Activated T-cell treated with anti-CD3 and anti-CD28 coated beads, Interleukin-2, amount 50 U/mL, for 48 hours (primary cell): ENCODE measurements at places on chromosomes 2 and 18.

- DNase-seq: no peak
Observed at GRCh38 chr2:79511320-79511951, 1.4 kb upstream of the CTNNA2 start.

- no peak for DNase-seq
Observed at GRCh38 chr18:52937840-52938239, 597.8 kb downstream of the DCC start.

- DNase-seq: peak; percentile 23
Observed at GRCh38 chr18:76209597-76209996, 285.4 kb downstream of the ZNF516 start.

DNA sequence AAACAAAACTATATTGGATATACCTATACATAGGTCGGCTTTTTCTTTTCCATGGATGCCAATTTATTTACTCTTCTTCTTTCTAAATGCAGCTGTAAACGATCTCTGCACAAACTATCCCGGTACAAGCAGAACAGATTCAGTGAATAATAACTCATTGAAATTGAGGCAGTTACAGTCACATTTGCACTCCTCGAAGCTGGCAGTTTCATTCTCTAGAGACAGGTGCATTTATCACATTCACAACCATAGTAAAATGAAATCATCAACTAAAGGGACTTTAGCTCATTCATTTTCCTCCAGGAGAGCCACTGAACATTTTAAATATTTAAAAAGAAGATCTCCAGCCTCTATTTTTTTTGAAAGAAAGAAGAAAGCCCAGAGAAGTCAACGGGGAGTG, 551.7 kb downstream of the LRP1B start:
- no peak for DNase-seq

DNA sequence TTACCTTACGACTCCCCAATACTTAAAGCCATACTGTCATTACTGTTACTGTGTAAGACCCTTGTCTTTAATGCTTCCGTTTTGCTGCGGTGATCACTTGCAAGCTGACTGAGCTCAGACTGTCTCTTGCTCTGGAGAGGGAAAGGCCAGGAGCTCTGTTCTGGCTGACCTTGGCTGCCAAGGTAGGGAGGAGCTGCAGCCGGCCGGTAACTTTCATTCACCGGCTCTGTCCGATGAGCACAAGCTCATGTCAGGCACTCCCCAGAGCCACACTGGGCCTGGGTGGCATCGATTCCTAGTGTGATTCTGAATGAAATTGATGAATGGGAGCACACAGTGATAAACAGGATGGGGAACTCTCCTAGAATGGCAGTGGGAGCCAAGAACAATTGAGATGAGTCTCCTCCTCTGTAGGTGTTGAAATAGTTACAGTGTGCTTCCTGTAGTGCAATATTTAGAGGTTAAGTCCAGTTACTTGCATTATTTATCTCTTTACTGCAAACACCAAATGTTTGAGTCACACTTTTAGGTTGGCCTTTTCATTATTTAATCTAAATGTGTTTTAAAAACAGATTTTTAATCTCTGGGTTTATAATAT, 100.9 kb downstream of the ATP9B start:
- DNase-seq: no peak

- DNase-seq: no peak
Observed at GRCh38 chr2:170587922-170588321, 127.2 kb upstream of the SP5 start.

DNA sequence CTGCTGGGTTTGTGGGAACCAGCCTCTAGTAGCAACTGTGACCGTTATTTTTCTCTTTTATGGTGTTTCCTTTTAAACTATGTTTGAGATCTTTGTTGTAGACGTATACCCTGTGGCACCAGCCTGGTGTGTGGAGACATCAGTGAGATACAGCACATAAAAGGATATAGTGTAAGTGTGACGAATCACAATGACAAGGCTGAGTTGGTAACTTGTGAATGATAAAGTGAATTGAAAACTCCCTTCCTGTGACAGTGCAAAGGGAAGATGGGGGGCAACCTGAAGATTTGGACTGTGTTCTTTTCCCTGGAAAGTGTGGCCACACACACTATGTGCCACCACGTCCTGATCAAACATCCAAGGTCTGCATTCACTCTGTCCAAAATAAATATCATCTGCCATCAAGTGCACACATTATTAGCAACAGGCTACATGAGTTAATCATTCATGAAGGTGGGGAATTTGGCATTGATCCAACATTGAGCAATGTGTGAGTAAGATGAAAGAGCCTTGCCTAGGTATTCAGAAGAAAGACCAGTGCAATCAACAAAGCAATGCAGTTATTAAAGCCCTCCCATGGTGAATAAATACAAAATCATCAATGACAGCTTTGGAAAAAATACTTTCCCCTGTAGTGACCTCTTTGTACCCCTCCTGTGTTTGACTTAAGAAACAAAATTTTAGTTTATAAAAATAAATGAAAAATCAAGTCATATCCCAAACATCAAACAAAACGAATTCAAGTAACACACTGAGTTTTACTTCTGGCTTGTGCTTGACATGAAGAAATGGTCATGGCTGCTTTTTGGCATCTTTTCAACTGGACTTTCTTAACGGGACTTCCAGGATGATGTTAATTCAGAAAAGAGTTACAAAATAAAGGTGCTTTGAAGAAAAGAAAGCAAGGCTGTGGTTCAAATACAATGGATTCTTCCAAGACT, 1280.5 kb upstream of the ZEB2 start:
- DNase-seq: no peak

DNA sequence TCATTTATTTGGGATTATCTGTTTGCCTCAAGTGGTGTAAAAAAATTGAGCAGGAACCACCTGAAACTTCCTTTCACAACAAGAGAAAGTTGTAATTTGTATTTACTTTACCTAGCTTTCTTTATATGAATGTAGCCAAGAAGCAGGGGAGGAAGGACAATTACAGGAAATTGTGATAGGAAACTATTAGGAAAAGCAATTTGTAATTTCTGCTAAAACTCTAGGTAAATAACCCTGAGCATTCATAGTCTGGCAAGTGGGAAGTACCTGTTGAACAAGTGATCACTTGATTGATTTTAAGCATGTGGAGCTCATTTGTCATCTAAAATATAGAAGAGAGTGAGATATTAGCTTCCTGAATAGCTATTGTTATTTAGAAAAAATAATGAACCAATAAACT, 5.0 kb downstream of the TFPI start:
- DNase-seq: no peak

DNA sequence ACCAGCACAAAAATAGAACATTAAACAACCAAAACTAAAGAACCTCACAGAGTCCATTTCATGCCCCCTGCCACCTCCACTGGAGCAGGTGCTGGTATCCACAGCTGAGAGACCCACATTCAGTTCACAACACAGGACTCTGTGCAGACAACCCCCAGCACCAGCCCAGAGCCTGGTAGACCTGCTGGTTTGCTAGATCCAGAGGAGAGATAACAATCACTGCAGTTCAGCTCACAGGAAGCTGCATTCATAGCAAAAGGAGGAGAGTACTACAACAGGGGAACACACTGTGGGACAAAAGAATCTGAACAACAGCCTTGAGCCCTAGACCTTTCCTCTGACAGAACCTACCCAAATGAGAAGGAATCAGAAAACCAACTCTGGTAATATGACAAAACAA, 326.7 kb downstream of the METTL4 start:
- no peak for DNase-seq

GRCh38 chr18:31280502-31280901, 37.5 kb upstream of the DSG1 start:
- DNase-seq: no peak

GRCh38 chr2:160689441-160689840, 195.8 kb upstream of the RBMS1 start:
- no peak for DNase-seq

DNA sequence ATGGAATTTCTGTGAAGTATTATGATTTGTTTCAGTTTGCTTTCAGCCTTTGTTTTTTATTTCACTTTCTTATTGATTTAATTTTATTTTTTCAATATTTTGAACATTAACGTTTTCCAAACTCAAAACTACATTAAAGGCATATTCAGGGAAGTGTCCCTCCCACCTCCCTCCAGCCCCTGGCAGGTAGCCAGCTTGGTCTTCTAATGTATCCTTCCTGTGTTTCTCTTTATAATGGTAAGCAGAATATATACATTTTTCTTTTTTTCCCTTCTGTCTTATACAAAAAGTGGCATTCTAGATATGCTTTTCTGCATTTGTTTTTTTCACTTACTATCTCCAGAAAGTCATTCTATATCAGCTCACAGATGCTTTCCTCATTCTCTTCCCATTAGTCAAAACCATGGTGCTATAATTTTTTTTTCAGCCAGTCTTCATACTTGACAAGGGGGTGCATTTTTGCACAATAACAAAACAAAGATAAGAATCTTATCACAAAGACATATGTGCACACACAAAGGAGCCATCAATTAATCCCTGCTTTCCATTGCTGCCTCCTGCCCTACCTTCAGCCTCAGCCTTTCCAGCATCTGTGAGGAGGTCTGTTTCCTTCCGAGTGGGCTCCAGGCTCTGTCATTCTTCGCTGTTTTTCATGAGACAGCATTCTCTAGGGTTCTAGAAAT, 33.7 kb upstream of the TMEM177 start:
- no peak for DNase-seq

- DNase-seq: no peak
Observed at GRCh38 chr18:80037300-80037699, 3.1 kb downstream of the RBFA start.

GRCh38 chr2:229627728-229628127, 86.6 kb downstream of the DNER start:
- no peak for DNase-seq

DNA sequence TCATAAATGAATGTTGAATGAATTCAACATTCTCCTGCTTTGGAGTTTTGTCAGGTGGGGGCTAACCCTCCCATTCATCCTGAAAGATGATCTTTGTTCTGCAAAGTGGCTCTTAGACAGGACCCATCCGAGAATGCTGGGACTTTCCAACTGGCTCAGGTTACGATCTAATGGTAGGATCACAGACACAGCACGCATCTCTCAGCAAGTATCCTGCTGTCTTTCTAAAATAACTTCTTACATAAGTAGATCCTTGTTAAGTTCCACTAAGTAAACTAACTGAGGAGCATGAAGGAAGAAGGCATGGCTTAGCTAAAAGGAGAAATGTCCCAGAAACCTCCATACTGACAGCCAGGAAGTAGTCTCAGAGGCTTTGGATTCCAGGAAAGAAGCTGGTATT, 23.7 kb downstream of the CYP27A1 start:
- no peak for DNase-seq

- DNase-seq: no peak
Observed at GRCh38 chr18:12248926-12249720, 5.0 kb upstream of the CIDEA start.

GRCh38 chr2:37377187-37377532, 32.7 kb downstream of the QPCT start:
- DNase-seq: no peak

DNA sequence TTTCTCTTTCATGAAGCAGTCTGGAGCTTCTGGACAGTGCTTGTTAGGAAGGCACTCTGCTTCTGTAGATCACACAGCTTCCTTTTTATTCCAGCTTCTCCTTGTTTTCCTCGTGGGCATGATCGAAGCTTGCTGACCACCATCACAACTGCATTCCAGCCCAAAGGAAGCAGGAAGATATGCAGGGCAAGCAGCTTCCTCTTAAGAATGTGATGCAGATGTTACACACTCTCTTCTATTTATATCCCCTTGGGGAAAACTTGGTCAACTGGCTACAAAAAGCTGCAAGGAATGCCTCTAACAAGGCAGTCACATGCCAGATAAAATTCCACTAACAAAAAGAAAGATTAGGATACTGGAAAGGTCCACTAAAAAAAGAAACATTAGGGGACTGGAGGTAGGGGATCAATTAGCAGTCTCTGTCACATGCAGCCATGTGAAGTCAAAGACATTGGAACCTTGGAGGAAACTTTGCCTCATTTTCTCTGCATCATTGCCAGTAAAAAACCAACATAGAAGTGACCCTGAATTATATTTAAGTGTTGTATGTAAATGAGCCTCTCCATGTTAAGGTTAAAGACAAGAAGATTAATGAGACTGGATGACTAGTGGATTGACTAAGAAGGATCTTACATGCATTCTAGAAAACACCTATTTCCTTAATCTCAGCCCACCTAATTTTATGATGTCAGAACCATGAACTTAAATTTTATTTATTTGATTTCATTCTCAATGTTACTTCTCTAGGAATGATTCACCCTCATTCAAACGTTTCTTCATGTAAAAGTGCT, 98.3 kb downstream of the NAB1 start:
- no peak for DNase-seq

GRCh38 chr18:55001394-55002024, 42.2 kb upstream of the CCDC68 start:
- no peak for DNase-seq

GRCh38 chr18:32096946-32097345, 5.3 kb downstream of the RNF138 start:
- no peak for DNase-seq

DNA sequence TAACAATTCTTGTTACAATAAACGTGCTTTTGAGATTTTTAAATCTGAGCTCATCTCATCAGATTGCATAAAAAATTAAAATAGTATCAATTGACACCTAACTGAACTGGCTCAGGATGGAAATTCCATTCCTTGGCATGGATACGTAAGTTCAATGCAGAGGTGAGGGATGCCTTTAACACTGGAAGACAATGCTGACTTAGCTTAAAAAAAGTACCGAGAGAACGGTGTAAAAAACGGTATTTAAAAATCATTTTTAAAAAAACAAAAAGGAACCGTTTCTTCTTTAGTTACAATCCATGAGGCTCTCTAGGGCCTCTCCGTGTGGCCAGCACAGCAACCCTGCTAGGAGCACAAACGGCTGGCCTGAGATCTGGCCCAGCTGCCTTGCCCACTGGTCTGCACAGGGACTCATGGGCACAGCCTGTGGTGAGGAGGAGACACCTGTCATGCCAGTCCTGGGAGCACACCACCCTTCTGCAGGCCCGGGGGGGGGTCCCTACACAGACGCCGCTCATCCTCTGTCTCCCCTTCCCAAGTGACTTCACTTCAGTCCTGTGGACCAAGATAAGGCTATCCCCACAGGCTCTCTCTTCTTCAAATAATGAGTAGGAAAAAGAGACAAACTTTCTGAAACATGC, 45.2 kb downstream of the FAM168B start:
- DNase-seq: no peak
